ENCODE measurements at places on chromosomes 7 and 10. TPM values are rescaled to one million over a fixed set of nuclear protein-coding genes. Genes with fewer than 3 reads are reported as not detected.

DNA sequence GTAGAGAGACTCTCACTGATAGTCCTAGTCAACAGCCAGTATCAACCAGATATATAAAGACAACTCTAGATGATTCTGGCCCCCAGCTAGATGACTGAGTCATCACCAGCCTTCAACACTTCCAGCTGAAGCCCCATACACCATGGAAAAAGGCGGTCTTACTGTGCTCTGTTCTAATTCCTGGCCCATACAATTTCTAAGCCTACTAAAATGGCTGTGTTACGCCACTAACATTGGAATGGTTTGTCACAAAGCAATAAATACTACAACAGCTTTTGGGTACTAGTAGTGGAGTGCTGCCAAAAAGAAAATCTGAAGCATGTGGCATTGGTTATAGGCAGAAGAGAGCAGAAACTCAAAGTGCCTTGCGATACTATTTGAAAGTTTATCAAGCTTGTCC lies 13.0 kb upstream of the TES start:
- DNase-seq: no peak

- DNase-seq: no peak
Measured at GRCh38 chr7:95881597-95881996, 109.2 kb downstream of the DYNC1I1 start.

DNA sequence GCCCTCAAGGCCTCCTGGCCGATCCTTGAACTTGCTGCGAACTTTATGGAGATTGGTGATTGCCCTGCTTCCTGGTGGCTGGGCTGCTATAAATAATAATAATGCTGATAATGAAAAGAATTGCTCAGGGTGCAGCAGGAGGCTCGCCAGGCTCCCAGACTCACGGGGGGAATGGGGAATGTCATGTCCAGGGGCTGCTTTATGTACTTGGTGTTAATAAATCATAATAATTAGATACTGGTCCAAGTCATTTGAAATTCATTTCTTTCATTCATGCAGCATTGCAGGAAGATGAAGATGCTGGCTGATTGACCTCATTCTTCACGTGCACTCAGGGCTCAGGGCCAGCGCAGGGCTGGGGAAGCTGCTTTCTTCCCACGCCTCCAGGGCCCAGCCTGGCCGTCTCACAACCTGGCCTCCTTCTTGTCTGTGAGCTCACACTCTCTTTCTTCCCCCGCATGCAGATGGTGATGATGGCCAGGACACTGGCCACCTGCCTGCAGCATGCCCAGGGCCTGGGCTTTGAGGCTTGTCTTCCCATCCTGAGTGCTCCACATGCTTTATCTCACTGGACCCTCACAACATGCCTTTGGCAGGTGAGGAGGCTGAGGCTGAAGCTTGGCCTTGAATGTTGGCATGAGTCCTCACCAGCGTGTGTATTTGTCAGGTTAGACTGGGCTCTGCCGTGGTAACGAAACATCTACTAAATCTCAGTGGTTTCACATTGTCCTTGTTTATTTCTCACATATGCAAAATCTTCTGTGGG lies 138.4 kb upstream of the TNS3 start:
- no peak for DNase-seq

- no peak for DNase-seq
Measured at GRCh38 chr10:2978574-2979273, 88.6 kb upstream of the PFKP start.

GRCh38 chr10:94200146-94200837 lies 162.4 kb downstream of the NOC3L start:
- no peak for DNase-seq

DNA sequence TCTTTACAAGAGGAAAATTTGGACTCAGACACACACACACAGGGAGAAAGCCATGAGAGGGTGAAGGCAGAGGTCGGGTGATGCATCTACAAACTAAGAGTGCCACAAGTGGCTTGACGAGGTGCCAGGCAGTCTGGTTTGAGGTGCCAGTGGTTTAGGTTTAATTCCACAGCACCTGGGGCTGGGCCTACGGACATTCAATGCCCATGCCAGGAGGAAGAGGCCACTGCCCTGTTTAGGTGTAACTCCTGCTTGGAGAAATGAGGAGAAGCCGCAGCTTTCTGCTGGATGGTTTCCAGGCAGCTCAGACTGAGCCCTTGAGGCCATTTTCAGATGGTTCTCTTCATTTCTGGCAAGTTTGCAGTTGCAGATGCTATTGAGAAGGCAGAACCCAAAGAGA lies 83.6 kb downstream of the HTR5A start:
- DNase-seq: no peak

The ASIC3 gene
- total RNA-seq: 2.0 TPM

The CFAP43 gene
- 0.85 TPM for total RNA-seq

The KLF14 gene
- total RNA-seq: not detected
